ENCODE measurements at places on chromosomes 16 and 17.

- DNase-seq, result no peak
These were observed 34.8 kb upstream of the DDX52 start for GRCh38 chr17:37678036-37678435.

- DNase-seq, result no peak
These were observed 2.2 kb upstream of the GSDMA start for GRCh38 chr17:39960524-39961041.

DNA sequence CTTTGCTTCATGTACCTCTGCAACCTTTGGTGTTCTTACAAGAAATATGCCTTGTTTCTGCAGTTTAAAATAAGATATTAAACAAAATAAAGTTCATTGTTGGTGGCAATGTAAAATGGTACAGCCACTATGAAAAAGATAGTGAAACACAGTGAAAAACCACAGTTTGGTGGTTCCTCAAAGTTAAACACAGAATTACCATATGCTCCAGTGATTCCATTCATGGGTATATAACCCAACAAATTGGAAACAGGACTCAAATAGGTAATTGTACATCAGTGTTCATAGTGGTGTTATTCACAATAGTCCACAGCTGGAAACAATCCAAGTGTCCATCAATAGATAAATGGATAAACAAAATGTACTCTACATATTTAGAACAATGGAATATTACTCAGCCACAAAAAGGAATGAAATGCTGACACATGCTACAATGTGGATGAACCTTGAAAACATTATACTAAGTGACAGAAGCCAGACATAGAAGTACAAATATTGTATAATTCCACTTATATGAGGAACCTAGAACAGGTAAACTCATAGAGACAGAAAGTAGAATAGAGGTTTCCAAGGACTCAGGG lies 49.2 kb downstream of the CUEDC1 start:
- no peak for DNase-seq

DNA sequence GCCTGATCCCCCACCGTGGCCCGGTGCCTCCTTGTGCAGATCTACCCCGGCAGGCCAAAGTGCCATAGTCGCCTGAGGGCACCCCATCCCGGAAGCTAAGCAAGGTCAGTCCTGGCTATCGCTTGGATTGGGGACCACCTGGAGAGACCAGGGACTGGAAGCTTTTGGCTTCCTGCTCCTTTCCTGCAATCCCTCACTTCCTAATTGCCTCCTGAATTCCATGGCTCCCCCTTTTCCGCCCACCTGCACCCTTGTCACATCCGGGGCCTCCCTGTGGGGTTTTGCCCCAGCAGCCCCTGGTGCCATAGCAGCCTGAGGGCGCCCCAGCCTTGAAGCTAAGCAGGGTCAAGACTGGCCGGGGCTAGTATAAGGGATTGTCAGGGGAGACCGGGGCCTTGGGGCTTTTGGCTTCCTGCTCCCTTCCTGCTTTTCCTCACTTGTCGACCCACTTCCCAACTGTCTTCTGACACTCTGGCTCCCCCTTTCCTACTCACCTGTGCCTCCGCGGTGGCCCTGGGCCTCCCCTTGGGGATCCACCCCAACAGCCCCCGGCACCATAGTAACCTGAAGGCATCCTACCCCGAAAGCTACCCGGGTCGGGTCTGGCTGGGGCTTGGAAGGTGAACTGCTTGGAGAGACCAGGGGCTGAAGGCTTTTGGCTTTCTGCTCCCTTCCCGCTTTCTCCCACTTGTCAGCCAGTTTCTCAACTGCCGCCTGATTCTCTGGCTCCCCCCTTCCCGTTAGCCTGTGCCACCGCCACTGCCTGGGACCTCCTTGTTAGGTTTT lies 2293.6 kb downstream of the TP53TG3F start:
- no peak for DNase-seq

DNA sequence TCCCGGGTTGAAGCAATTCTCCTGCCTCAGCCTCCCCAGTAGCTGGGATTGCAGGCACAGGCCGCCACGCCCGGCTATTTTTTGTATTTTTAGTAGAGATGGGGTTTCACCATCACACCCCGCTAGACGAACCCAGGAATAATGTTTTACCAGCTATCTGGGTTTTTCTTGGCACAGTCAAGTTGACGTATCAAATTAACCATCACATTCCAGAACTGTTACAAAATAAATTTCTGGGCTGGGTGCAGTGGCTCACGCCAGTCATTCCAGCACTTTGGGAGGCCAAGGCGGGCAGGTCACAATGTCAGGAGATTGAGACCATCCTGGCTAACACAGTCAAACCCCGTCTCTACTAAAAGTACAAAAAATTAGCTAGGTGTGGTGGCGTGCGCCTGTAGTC lies 501.2 kb downstream of the SHISA9 start:
- no peak for DNase-seq

DNA sequence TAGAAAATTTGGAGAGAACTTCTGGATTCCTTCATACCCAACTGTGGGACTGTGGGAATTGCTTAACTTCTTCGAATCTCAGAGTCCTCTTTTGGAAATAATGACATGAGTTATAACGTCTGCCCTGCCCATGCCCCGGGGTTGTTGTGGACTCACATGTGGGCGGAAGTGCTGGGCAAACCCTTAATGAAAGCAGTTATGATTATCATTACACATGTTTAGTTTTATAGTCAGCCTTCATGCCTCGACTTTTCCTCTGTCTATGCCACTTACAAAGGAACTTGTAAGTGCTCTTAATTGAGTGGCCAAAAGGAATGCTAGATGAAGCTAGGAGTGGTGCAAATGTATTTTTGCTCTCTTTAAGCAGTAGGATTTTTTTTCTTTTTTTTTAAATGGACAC lies 3.9 kb downstream of the KRT27 start:
- no peak for DNase-seq

GRCh38 chr16:65916995-65917394 lies 449.5 kb upstream of the CDH5 start:
- no peak for DNase-seq

DNA sequence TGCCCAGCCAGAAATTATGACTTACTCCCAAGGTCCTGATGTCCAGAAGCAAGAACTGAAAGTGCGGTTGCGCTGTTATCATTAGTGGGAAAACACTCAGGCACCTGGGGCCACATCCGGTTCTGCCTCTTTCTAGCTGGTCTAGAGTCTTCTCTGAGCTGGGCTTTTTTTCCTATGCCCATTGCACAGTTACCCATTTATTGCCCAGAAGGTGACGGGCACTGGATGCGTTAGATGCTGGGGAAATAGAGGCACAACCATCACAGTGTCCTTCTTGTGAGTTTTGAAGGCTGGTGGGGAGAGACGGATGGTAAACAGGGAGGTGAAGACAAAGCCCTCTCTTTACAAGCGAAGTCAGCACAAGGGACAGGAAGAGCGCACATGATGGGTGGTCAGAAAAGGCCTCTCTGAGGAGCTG lies 37.7 kb downstream of the PLCG2 start:
- no peak for DNase-seq

DNA sequence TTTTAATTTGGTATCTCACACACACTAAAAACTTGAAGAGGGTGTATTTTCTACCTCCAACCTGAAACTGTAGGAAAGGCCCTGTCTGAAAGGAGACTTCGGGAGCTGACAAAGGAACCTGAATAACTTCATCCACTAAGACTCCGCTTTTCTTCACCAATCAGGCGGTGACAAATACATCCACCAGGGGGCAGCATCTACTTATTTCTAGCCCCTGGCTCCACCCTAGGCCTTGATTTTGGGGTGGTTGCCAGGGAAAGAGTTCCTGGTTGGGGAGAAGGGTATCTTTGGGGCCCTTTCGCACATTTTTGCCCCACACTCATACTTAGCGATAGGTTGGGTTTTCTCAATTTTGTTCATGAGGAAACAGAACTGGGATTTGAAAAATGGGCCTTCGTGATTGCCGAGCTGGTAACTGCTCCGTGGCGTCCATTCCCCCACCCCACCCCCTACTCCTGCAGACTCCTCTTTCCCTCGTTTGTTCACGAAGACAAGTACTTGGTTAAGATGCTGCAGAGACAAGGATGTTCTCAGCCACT lies 4.8 kb upstream of the ARL4D start:
- peak; percentile 91 for DNase-seq

DNA sequence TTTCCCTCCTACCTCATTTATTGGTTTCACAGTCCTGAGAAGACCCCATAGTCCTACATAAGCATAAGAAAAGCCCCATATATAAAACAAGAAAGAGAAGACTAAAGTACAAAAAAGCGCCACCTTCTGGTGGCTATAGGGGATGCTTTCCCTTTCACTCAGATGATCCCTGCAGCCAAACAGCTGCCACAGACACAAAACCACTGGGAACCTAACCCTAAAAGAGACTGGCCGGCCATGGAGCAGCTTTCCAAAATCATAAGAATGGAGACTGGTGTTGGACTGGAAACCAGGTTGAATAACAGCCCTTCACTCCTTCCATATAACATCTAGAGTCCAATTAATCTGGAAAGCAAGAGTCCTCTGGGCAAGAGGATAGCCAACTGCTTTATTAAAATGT lies 11.4 kb downstream of the DYNC1LI2 start:
- no peak for DNase-seq

- DNase-seq, result peak; percentile 41
These were observed 23.0 kb upstream of the SLC38A8 start for GRCh38 chr16:84065536-84066132.

- DNase-seq, result peak; percentile 72
These were observed 4.8 kb downstream of the IL4R start for GRCh38 chr16:27318392-27319256.

Measured in heart left ventricle (tissue), 16 donors.